ENCODE measurements at places on chromosomes 11 and 22.
A peak's percentile ranks its signal among the peaks of the same experiment; 100 is the strongest.

GRCh38 chr11:65593518-65594414 lies 1.8 kb downstream of the KCNK7 start:
- no peak for DNase-seq

DNA sequence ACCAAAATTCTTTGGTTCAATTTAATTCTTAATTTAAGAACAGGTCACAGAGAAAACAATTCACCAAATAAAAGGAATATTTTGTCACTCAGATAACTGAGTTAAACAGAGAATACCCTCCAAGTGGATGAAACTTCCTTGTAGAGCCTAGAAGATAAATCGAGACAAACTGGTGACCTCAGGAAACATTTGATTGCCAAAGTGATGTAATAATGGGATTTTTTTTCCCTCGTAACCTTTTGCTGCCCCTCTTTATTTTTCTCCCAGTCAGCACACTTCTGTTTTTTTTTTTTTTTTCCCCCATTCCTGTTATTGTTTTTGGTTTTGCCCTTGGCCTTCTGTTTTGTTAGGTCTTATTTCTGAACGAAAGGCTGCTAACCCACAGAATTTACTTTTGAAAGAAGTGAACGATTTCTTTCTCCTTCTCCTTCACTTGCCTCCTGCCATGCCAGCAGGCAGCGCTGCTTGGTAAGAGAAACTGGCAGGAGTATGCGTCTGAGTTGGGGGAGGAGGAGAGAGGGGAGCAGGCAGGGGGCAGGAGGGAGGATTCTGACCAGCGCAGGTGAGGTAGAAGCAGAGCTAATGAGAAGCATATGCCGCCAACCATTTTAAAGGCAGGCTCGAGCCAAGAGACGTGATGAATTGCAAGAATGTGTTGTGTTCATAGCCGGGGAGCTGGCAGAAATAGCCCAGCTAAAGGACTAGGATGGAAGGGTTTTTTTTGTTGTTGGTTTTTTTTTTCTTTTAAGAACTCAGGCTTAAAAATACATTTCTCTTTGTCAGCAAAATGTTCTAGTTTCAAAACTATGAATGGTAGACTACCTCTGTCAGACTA lies 121.9 kb upstream of the MTMR2 start:
- DNase-seq, result peak; percentile 74

DNA sequence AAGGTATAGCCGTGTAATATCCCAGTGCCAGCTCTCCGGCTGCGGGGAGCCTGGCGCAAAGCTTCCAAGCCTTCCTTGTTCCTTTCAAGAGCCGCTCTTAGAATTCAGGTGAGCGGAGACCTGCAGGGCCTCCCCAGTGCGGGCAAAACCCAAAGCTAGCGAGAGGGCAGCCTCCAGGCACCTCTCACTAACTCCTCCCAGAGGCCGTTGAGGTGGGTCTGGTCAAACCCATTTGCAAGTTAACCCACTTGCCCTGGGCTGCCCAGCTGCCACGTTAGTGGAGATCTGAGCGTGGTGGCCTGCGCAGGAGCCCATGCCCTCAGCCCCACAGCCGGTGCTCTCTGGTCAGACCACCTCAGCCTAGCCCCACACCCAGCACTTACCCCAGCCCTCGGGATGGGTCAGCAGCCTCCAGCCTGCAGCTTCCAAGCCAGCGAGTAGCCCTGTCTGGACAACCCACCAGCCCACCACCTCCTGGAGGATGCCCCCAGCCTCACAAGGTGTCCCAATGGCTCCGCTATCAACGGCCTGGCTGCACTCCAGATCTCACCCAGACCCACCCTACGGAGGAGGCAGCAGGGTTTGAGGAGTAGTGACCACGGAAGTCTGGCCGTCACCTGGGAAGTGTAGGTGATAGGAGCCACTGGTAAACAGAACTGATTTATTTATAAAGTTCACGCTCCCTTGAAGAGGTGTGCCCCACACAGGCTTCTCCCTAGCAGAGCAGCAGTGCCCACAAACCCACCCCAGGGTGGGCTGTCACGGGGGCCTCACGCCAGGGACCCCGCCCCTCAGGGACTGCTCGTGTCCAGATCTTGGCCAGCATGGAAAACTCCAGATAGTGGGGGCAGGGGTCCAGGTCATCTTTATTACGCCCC lies 2.3 kb downstream of the ASCL2 start:
- no peak for DNase-seq

DNA sequence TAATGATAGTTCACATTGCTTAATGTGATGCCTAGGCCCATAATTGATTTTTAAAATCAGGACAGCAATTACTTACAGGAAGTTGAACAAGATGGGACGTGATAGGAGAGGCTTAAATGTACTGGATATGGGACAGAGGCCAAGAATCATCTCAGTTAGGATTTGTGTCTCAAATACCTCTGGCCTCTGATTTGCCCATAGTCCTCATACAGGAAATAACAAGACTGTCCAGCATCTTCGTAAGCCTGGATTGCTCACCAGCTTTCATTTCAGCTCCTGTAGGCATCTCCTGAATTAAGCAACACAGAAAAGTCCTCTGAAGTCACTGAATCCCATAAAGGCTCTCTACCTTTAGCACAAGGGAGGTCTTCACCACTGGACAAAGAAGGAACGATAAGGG lies at the start of gene MRGPRX3:
Gene MRGPRX3 (plus strand): TSS at position 231 of the 400 bp plus-strand sequence. CDS start 4,632 bp downstream, outside the sequence.
- DNase-seq, result no peak

DNA sequence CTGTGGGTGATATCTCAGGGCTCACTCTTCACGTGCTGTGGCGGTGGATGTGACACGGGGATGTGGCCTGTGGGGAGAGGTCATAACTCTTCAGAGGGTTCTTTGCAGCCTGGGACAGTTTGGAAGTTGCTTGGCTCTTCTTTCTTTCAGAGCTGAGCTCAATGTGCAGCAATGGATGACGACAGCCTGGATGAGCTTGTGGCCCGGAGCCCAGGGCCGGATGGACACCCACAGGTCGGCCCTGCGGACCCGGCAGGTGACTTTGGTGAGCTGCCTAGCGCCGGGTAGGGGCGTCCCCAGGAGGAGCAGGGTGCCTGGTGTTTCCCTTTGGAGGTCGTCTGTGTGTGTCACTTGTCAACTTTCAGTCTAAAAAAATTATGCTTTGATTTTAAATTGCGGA lies 5.1 kb downstream of the PHRF1 start:
- DNase-seq, result no peak

DNA sequence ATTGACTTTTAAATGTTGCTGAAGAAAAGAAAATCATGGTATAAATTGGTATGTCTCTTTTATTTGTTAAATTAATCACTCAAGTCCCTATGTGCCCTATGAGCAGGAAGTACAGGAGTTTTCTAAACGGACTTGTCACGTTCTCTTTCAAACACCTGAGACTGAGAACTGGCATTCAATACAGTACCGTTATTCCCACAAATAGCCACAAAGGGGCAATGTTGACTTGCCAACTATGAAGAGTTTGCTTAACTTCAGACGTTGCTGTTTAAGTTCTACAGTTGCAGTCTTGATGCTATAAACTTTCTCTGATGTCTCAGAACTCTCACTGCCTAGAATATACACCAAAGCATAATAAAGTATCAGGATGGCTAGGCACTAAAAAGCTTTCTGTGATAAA lies 7.6 kb downstream of the OR56A1 start:
- DNase-seq, result peak; percentile 0

DNA sequence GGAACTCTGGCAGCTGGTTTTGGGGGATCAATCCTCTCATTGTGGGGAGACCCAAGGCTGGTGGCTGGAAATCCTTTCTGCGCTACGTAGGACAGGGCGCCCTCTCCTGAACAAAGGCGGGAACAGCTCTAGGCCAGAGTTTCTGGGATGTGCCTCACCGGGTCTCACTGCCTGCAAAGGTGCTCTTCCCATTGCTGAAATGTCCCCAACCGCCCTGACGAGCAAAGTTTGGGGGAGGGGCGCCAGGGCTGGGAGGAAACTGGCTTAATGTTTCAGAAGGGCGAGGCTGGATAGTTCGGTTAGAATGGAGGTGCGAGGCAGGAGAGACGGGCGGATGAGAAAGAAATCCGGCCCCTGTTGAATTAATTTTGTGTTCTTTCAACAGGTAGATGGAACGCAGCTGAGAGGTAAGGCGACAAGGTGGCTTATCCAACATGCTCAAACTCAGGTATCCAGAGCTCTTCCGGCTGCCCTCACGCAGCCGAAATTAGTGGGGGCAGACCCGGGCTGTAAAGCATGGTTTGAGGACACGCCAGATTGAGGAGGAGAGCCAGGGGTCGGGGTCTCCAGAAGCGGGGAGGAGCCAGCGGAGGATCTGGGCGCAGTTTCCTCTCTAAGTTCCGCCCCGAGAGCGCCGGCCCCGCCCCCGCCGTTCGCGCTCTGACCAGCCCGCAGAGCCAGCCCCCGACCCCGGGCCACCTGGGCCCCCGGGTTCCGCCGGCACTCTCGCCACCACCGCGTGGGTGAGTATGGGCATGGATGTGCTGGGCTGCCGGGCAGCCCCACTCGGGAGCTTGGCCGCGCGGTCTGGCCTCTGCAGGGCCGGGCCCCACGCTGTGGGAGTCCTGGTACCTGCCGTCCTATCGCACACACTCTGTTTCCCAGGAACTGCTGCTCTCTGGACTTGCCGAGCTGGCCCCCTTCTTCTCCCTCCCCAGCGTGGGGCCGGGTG lies at the start of gene PGAP2:
Gene PGAP2 (plus strand): TSS at position 652 of the 952 bp plus-strand sequence. CDS start 2,700 bp downstream, outside the sequence.
- no peak for DNase-seq

GRCh38 chr11:111450480-111451320 lies 61.5 kb downstream of the BTG4 start:
- no peak for DNase-seq

DNA sequence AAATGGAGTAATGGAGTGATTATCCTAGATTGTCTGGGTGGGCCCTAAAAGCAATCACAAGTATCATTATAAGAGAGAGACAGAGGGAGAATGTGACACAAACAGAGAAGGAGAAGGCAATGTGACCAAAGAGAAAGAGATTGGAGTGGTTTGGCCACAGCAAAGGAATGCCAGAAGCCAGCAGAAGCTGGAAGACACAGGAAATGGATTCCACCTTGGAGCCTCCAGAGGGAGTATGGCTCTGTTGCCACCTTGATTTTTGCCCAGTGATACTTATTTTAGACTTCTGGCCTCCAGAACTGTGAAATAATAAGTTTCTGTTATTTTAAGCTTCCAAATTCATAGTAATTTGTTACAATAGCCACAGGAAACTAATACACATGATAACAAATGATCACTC lies 36.8 kb upstream of the OR5P2 start:
- no peak for DNase-seq

DNA sequence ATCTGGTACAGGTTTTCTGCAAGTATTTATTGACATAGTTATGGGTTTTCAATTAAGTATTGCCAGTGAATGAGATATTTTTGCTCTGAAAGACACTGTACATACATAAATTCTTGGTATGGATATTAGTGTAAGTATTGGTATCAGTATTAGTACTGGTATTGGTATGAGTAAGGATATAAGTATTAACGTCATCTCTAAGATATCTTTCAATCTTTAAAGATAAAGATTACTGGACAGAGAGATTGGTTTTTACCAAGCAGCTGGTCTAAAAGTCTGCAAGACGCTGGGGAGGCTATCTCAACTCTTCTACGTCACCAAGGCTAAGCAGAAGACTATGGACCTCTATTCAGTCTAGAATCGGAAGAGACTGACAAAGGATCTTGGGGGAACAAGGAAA lies 234.5 kb downstream of the NXPE2 start:
- DNase-seq, result no peak

DNA sequence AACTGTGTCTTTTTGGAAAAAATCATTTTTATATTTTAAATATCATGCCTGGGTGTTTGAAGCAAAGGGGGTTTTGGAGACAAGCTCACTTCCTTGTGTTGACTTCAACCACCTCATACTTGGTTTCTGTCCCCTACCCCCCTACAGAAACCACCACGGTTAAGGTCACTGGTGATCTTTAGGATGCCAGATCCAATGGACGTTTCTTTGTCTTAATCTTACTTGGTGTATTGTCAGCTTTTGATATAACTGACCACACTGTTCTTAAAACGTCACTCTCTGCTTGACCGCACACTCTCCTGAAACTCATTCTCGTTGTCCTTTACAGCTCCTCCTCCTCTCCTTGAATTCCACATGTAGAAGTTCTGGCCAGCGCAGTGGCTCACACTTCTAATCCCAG lies 34.8 kb upstream of the SWAP70 start:
- DNase-seq, result no peak

GRCh38 chr11:29293825-29294224 lies 723.0 kb downstream of the KCNA4 start:
- peak; percentile 45 for DNase-seq

- no peak for DNase-seq
These were observed 119.6 kb downstream of the BUD13 start for GRCh38 chr11:116653206-116653605.

DNA sequence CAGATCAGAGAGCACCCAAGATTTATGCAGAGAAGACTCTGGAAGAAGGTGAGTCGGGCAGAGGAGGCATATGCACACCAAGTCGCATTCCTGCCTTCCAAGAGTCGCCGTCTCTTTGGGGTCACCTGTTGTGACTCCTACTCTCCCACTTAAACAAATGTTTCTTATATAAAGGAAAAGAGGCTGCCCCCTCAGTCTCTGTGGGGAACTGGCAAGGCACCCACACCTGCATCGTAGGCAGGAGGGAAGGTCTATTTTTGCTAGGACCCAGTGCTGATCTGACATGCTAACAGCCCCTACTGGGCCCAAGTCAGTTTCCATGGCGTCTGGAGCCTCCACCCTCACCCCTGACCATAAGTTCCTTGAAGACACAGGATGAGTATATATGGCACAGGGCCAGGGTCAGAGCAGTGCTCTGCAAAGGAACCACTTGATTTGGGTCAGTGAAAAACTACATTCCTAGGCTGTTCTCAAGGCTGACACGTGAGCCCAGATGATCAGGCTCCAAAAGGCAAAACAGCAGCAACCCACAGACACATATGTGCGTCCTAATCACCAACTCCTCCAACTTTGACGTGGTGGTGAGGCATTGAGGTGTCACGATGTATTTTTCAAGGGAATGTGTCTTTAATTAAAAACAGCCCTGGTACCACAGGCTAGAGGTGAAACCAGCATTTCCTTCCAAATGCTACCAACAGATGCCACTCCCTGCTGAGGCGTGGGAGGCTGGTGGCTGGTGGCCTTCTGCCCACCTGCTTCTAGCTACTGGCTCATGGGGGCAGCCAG lies 55.6 kb upstream of the CSNK2A3 start:
- no peak for DNase-seq

DNA sequence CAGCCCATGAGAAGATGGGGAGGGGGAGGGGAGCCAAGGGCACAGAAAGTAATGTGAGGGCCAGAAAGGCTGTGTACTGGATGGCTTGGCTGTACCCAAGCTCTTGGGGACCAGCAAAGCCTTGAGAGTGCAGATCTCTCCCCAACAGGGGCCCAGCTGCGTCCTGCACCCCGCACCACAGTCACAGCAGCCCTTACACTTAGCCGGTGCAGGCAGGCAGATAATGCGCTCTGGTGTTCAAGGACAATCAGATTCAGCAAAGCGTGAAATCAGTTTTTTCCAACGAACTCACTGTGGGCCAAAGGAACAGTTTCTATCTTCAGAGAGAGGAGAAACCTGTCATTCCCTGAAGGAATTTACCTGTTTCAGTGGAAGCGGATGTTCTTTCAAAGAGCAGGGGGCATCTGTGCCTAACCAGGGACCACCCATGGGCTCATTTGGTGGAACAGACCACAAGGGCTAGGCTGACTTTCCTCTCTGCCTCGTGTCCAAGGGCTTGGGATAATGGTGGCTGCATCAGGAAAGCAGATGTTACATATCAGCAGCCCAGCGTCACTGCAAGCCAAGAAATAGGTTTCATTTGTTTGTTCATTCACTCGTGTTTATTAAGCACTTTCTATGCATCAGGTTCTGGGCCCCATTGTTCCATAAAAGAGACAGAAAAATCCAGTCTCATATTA lies 81.2 kb upstream of the SPON1 start:
- DNase-seq, result no peak

GRCh38 chr11:121722431-121723245 lies 269.9 kb upstream of the SORL1-AS1 start:
- peak; percentile 83 for DNase-seq

All from fibroblast of skin of left quadriceps (primary cell).